ENCODE measurements at places on chromosomes 4 and X.

DNA sequence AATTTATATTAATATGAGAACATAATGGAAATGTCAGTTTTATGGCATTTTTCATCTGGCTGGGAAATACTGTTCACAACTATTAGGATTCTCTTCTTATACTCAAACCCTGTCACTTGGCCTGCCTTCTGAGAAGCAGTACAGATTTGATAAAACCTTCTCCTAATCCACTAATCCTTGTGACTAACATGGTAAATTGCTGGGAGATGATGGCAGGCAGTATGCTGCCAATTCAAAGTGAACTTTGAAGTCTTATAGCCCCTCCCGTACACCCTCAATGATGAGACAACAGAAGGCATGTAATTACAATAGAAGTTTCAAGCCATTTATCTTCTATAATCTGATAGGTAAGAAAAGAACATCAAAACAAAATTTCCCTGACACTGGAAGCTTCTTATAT lies 36.9 kb downstream of the PAQR3 start:
- DNase-seq = no peak

DNA sequence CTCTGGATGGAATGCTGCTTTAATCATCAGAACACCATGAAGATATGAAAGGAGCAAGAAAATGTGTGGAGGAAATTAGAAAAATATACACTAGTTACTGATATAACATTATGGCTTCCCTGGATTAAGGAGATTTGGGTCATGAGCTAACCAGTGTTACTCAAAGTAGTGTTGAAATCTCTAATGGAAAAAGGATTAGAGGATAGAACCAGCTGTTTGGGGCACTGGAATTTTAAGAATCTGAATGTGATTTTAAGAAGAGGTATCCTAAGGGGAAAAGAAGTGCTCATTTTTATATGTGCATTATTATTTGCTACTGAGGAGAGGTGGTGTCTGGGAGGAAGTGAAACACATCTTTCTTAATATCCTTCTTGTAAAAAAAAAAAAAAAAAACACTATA lies 164.1 kb upstream of the PPARGC1A start:
- DNase-seq = no peak

GRCh38 chr4:99710681-99711345 lies 53.2 kb upstream of the C4orf54 start:
- no peak for DNase-seq

- no peak for DNase-seq
These were observed 362.1 kb downstream of the UNC5C start for GRCh38 chr4:95186666-95187065.

DNA sequence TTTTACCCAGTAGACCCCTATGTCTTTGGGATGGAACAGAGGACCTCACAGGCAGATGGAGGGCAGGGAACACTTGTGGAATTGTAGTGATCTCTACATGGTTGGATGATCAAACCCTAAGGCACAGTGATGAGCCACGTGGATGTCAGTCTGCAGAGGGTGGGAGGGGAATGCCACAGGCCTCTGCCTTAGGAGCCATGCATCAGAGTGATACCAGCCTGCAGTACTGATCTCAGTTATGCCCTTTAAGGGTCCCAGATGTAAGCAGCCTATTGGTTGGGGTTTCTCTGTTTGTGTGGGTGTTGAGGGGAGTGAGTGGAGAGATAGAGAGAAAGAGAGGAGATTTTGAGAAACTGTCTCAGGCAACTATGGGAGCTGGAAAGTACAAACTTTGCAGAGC lies 39.9 kb upstream of the XAGE1B start:
- no peak for DNase-seq

DNA sequence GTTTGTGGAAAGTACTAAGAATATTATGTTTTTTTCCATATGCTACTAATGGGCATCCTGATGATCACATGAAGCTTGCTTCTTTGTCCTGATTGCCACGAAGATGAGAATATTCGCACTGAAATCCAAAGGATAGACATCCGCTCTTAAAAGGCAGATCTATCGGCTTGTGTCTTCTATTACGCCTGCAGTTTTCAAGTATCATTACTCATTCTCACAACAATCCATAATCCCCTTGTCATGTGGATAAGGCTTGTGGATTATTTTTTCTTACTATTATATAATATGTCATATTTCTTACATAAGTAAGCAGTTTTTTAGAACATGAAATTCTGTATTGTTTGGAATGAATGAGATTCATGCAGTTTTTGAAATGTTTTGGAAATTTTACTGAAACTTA lies 62.8 kb downstream of the KCNIP4 start:
- no peak for DNase-seq

- no peak for DNase-seq
These were observed 93.8 kb downstream of the HDAC8 start for GRCh38 chrX:72478853-72479252.

DNA sequence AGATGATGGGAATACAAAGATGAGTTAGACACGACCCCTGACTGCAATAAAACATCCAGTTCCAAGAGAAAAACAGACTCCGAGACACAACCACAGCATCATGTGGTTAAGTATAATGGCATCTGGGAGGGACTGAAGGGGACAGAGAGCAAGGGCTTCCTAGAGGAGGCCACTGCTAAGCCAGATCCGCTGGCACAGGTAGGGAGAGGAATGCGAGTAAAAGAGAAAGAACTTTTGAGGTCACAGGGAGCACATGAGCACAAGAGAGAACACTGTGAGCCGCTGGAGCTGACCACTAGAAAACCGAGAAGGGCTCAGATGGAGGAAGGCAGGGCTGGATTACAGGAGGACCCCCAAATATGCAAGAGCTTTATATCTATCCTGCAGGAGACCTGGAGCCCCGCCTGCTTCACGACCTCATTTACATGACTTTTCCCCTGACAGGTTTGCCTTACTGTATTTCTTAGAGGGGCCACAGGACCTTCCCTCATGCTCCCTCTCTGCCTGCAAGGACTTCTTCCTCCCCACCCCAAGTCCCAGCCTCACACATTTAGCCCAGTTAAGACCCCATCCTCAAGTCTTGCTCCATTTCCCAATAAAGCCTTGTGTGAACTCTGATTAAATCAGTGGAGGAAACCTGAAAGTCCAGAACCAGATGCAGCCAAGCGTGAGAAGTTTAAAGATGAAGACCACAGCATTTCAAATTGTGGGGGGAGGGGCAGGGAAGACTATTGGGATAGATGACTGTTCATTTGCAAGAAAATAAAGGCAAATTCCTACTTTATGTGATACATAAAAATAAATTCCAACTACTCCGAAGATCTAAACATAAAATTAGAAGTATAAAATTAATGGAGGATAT lies 29.6 kb downstream of the MFAP3L start:
- DNase-seq = no peak

DNA sequence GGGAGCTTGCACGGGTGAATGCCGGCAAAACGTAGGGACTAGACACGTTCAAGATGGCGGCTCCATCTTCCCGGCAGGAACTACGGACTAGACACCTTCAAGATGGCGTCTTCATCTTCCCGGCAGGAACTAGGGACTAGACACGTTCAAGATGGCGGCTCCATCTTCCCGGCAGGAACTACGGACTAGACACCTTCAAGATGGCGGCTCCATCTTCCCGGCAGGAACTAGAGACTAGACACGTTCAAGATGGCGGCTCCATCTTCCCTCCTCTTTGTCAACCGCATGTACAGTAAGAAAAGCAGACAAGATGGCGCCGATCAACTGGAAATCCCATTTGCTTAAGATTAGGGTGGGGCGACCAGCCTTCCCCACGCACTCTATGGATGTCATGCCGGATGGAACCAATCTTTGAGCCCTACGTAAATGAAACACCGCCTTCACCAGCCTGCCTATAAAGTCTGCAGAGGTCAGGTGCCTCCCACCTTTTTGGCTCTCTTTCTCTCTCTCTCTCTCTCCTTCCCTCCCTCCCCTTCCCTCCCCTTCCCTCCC lies 222.4 kb downstream of the CRLF2 start:
- peak; percentile 87 for DNase-seq

- DNase-seq = no peak
These were observed 41.6 kb downstream of the TIGD2 start for GRCh38 chr4:89152972-89153371.

- no peak for DNase-seq
These were observed 1.6 kb upstream of the AP1S2 start for GRCh38 chrX:15856222-15856587.

DNA sequence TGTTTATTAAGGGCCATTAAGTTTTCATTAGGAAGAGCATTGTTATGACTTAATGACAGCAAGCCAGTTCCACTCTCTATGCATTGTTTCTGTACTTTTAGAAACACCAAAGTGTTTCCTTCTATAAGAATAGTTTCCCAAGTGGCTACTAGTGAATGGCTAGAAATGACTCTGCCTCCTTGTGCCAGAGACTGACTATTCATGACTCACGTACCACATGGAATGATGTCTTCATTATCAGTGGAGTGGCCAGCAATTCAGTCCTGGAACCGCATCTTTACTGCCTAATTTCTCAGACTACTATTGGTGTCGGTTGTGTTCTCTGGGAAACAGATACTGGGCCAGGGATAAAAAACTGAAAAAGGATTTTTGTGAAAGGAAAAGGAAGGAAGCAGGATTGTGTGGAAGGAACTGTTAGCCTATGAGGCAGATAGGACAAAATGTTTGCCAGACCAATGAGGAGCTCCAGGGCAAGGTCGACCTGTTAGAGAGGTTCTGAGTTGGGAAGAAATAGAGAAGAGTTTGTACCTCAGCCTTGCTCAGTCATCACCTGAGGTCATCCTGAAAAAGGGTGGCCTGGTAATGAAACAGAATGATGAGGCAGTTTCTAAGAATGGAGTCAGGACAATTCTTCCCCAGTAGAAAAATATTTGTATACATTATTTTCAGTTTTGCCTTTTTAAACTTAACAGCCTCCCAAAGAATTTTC lies 218.6 kb downstream of the SPCS3 start:
- no peak for DNase-seq

- no peak for DNase-seq
These were observed 84.2 kb downstream of the CNOT6L start for GRCh38 chr4:77734928-77735327.

Measured in H9 (cell line).